Lower lobe of right lung (tissue), 2 donors: ENCODE measurements at places on chromosomes 5 and 9. TPM values are rescaled to one million over a fixed set of nuclear protein-coding genes. Genes with fewer than 3 reads are reported as not detected.

GRCh38 chr5:151694035-151694485 lies 7.3 kb upstream of the SPARC start:
- no peak overlapping the region for H3K27ac ChIP-seq
- H3K4me1 ChIP-seq: no peaks in the 10 kb centered on the region
- H3K4me3 ChIP-seq: no peak overlapping the region
- no peak for DNase-seq
- no peaks in the 10 kb centered on the region for H3K36me3 ChIP-seq
- H3K27me3 ChIP-seq: no peaks in the 10 kb centered on the region

Gene INSL4
- not detected for total RNA-seq

Gene EIF4EBP3
- total RNA-seq: 19.3 TPM

Gene ABO
- 25.0 TPM for total RNA-seq

Gene C5orf52
- total RNA-seq: not detected

DNA sequence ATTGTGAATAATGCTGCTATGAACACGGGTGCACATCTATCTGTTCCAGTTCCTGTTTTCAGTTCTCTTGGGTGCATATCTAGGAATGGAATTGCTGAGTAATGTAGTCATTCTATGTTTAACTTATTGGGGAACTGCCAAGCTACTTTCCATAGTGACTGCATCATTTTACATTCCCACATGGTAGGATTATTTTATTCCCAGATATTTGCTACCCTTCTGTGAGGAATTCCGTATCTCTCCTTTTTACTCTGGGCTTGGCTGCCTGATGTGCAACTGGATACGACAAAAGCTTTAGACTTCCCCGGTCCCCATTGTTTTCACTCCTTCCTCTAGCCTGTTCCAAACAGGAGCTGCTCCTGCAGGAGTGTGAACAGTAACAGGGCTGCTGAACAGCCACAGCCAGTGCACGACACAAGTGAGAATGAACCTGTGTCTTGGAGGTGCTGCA lies 7.2 kb downstream of the TAS2R1 start:
- H3K36me3 ChIP-seq: no peaks in the 10 kb centered on the region
- H3K4me1 ChIP-seq: no peaks in the 10 kb centered on the region
- H3K27me3 ChIP-seq: no peaks in the 10 kb centered on the region
- no peak overlapping the region for H3K27ac ChIP-seq
- H3K4me3 ChIP-seq: no peak overlapping the region

Gene EXOSC3
- total RNA-seq: 34.6 TPM

DNA sequence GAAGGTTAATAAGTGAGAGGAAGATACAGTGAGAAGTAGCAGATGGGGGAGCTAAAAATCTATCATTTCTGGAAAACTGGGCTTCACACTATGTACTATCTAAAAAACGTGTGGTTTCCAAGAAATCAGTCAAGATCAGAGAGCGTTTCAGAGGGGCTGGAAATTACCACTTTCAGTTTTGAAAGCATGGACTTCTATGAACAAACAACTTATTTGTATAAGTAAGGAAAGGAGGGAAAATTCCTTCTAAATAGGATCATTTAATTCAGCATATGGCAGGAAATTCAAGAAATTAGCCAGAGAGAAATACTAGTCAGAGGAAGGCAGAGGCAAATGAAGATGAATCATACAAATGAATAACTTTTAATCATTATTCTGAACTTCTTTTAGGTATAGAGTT lies 11.3 kb downstream of the TNC start:
- DNase-seq: no peak
- no peaks in the 10 kb centered on the region for H3K36me3 ChIP-seq
- H3K27me3 ChIP-seq: no peaks in the 10 kb centered on the region
- no peak overlapping the region for H3K27ac ChIP-seq

Gene IL3
- not detected for total RNA-seq

Gene SLC36A3
- total RNA-seq: not detected

GRCh38 chr9:74078647-74079046 lies 418.5 kb upstream of the RORB start:
- no peak for DNase-seq
- no peaks in the 10 kb centered on the region for H3K4me1 ChIP-seq
- H3K27me3 ChIP-seq: no peaks in the 10 kb centered on the region
- no peak overlapping the region for H3K4me3 ChIP-seq
- H3K36me3 ChIP-seq: no peaks in the 10 kb centered on the region

DNA sequence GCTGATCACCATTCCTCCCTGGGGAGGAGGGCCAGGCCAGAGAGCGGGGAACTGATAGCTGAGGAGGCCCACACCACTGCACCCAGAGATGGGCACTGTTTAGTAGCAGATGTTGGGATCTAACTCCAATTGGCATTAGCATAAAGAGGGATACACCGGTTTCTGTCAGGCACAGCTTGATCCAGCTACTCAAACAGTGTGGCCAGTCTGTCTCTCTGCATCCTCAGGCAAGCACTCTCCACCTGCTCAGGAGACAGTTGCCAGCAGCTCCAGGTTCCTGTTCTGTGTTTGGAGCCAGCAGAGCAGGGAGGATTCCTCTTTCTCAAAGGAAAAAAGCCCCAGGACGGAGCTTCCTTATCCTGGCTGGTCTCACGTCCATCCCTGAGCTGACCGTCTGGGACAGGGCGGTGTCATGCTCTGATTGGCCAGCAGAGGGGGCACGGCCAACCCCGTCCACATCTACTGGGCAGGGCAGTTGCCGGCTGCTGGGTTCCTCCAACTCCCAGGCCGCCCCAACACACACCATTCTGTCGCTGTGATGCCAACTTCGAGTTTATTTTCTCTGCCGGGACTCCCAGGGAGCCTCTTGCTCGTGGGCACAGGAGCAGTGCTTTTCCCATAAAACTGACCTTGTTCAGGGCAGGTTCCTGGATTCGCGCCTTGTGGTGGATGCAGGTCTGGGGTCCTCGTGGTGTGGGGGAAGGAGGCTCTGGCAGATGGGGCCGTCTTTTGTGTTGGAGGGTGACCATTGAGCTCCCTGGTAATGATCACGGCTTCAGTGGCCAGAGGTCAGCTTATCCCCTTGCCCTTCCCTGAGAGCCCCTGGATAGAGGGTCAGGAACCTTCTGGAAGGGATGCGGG lies 47.9 kb downstream of the COL5A1 start:
- no peak overlapping the region for H3K4me3 ChIP-seq
- peak; percentile 67 for DNase-seq
- H3K4me1 ChIP-seq: no peaks in the 10 kb centered on the region

- peak within 1 kb of the TSS; percentile 29 for H3K4me3 ChIP-seq
- peaks cover 96% of the 10 kb centered on the region for H3K27me3 ChIP-seq
- DNase-seq: no peak
These were observed at the start of gene FOXB2 for GRCh38 chr9:77019236-77019925. FOXB2 (plus strand) TSS chr9:77019655; CDS start chr9:77019655, 0 bp downstream.

- H3K4me3 ChIP-seq: no peak overlapping the region
- no peaks in the 10 kb centered on the region for H3K27me3 ChIP-seq
- no peak overlapping the region for H3K27ac ChIP-seq
These were observed 396.2 kb upstream of the IRX4 start for GRCh38 chr5:2278825-2279456.

- no peaks in the 10 kb centered on the region for H3K27me3 ChIP-seq
- no peaks in the 10 kb centered on the region for H3K4me1 ChIP-seq
- H3K4me3 ChIP-seq: no peak overlapping the region
- H3K27ac ChIP-seq: no peak overlapping the region
- no peaks in the 10 kb centered on the region for H3K36me3 ChIP-seq
These were observed 107.4 kb downstream of the TUSC1 start for GRCh38 chr9:25570802-25571201.

- no peak overlapping the region for H3K27ac ChIP-seq
- H3K4me3 ChIP-seq: no peak overlapping the region
- H3K36me3 ChIP-seq: no peaks in the 10 kb centered on the region
- H3K27me3 ChIP-seq: no peaks in the 10 kb centered on the region
- H3K4me1 ChIP-seq: no peaks in the 10 kb centered on the region
- no peak for DNase-seq
These were observed 153.3 kb upstream of the SPRY4 start for GRCh38 chr5:142478113-142478512.

Gene UNC13B
- total RNA-seq: 87.9 TPM

DNA sequence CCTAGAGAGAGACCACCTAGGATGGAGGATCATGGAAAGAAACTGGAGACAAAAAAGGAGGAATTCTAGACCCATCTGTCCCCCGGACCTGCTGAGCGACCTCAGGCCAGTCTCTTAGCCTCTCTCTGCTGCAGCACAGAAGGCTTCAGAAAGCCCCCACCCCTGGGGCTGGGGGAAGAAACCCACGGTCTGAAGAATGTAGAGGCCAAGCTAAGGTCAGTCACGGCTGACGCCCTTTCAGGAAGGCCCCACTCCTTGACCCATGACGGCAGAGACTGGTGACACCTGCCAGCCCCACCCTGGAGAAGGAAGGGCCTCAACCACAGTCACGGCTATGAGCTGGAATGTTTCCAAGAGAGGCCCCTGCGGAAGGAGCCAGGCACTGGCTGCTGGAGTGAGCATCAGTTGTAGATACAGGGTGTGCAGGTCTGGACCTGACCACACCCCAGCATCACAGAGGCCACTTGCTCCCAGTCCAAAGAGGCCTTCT lies 120.5 kb upstream of the BOD1 start:
- H3K27me3 ChIP-seq: no peaks in the 10 kb centered on the region
- H3K4me1 ChIP-seq: peaks cover 3% of the 10 kb centered on the region
- no peaks in the 10 kb centered on the region for H3K36me3 ChIP-seq

Gene GDF9
- 0.15 TPM for total RNA-seq

DNA sequence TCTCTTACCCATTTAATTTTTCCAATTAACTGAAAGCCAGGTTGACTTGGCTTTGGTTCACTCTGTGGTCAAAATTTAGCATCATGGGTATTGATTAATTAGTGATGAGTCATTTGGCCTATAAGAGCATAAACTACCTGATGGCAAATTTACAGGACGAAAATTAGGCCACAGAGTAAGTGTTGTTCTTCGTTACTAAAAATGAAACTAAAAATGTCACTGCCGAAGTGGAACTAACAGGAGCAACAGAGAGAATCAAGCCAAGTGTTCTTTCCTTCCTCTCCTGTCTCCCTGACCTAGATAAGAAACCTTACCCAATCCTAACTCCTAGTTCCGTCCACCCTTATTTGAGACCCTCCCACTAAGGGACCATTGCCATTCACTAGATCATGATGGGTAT lies 176.9 kb downstream of the RAB3C start:
- no peak overlapping the region for H3K27ac ChIP-seq
- peak overlapping the region; percentile 27 for H3K4me3 ChIP-seq
- H3K4me1 ChIP-seq: peaks cover 3% of the 10 kb centered on the region
- H3K27me3 ChIP-seq: no peaks in the 10 kb centered on the region
- DNase-seq: no peak

Gene RELL2
- total RNA-seq: 5.5 TPM

- peaks cover 26% of the 10 kb centered on the region for H3K36me3 ChIP-seq
- H3K27ac ChIP-seq: no peak overlapping the region
- H3K27me3 ChIP-seq: no peaks in the 10 kb centered on the region
These were observed 47.5 kb upstream of the KIAA1958 start for GRCh38 chr9:112439171-112439570.

DNA sequence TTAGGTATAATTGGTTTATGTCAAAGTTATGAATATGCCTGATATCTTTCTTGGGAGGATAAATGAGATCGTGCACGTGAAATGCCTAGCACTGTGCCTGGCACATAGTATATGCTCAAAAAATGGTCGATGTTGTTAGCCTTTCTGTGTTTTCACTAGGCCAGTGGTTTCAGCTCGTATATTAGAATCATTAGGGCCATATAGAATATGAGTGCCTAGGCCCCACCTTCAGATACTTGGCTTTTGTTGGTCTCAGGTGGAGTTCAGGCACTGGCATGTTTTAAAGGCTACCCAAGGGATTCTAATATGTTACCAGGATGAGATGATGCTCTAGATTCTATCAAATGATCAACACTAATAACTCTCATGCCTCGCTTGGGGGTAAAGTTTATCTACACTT lies 56.8 kb downstream of the ELL2 start:
- H3K36me3 ChIP-seq: peaks cover 28% of the 10 kb centered on the region
- no peaks in the 10 kb centered on the region for H3K27me3 ChIP-seq
- no peak overlapping the region for H3K27ac ChIP-seq
- H3K4me1 ChIP-seq: peaks cover 6% of the 10 kb centered on the region

DNA sequence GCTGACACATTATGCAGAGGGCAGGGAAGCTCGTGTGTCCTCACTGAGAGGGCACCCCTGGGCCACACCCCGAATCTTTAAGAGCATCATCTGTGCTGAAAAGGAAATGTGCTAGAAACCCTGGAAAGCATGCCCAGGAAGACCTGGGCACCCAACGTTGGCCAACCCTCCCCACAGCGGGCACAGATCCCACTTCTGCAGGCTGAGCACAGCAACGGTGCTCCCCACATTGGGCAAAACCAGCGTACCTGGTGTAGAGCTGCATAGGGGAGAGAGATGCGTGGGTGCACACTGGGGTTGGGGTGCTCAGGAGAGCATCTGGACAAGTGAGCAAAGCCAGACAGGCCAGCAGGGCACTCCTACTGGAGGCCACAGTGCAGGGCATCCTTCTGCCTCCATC lies 32.6 kb downstream of the ROR2 start:
- no peaks in the 10 kb centered on the region for H3K36me3 ChIP-seq
- H3K4me3 ChIP-seq: no peak overlapping the region
- DNase-seq: no peak
- H3K4me1 ChIP-seq: no peaks in the 10 kb centered on the region
- H3K27me3 ChIP-seq: peaks cover 11% of the 10 kb centered on the region

- no peak for DNase-seq
- H3K36me3 ChIP-seq: no peaks in the 10 kb centered on the region
- no peak overlapping the region for H3K4me3 ChIP-seq
- H3K27ac ChIP-seq: no peak overlapping the region
These were observed 398.2 kb downstream of the NFIB start for GRCh38 chr9:13915591-13916301.

GRCh38 chr5:151298063-151298855 lies 5.3 kb downstream of the SLC36A3 start:
- H3K36me3 ChIP-seq: no peaks in the 10 kb centered on the region
- H3K4me3 ChIP-seq: no peak overlapping the region
- H3K27ac ChIP-seq: no peak overlapping the region
- DNase-seq: no peak
- H3K27me3 ChIP-seq: no peaks in the 10 kb centered on the region
- H3K4me1 ChIP-seq: peaks cover 4% of the 10 kb centered on the region

Gene SMIM33
- not detected for total RNA-seq

Gene MYOT
- total RNA-seq: not detected

DNA sequence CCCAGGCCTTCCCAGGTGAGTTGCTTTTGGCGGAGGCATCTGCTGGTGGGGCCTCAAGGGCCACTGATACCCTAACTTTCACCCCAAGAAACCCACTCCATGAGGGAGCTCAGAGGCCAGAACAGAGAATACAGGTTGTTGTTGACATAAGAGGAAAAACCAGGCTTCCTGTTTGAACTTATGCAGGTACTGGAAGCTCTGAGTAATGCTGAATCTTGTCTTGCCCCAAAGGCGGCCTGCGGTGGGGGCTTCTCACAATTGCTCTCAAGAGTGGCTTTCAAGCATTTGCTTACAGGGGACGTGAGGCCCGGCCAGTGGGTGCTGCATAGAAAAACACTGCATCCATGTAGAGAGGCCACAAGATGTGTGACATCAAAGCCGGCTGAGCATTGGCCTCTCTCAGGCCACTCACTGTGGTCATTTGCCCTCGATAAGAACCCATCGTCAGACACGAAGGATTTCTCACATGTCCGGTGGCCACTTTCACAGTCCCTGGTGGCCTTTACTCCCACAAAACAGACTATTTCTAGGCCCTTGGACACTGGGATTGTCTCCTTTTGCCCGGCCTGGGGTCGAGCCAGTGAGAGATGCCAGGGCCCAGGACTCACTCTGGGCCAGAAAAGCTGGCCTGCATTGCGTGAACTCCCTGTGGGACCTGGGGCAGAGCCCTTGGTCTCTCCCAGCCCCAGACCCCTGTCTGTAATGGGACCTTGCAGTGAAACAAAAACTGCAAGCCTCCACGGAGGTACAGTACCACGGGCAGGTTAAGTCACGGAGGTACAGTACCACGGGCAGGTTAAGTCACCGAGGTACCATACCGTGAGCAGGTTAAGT lies 34.5 kb upstream of the TCF7 start:
- H3K27ac ChIP-seq: no peak overlapping the region
- DNase-seq: no peak
- H3K4me3 ChIP-seq: no peak overlapping the region

- H3K36me3 ChIP-seq: no peaks in the 10 kb centered on the region
- no peak overlapping the region for H3K4me3 ChIP-seq
- no peaks in the 10 kb centered on the region for H3K27me3 ChIP-seq
- peaks cover 4% of the 10 kb centered on the region for H3K4me1 ChIP-seq
These were observed 20.8 kb downstream of the DCANP1 start for GRCh38 chr5:135426102-135427082.
